IMR-90 (cell line): ENCODE measurements at places on chromosomes 16 and 17. TPM values are rescaled to one million over a fixed set of nuclear protein-coding genes. Genes with fewer than 3 reads are reported as not detected.

Gene SMG1
- 53.8 and 55.8 TPM in 2 replicates for total RNA-seq

DNA sequence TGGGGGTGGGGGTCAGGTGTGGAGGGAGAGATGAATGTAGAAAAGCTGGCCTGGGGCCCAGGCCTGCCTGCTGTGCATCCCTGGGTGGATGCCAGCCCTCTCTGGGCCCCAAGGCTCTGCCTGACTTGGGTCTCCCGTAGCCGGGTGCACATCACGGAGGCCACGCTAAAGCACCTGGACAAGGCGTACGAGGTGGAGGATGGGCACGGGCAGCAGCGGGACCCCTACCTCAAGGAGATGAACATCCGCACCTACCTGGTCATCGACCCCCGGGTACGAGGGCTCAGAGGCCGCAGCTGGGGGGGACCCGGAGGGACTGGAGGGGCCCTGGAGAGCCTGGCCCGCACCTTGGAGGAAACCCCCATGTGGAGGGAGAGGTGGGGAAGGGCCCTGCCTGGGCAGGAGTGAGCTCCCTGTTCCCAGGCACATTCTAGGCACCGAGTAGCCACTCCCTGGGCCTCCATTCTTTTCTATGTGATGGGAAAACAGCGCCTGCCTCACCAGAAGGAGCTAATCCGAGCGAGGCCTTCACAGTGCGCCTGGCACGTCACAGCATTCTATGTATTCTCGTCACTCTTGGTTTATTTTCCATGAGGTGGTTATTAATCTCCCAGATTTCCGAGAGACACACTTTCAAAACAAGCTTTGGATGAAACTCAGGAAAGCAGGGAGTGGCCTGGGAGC is 34.7 kb downstream of the ADCY7 start:
- DNase-seq: peak; percentile 87

DNA sequence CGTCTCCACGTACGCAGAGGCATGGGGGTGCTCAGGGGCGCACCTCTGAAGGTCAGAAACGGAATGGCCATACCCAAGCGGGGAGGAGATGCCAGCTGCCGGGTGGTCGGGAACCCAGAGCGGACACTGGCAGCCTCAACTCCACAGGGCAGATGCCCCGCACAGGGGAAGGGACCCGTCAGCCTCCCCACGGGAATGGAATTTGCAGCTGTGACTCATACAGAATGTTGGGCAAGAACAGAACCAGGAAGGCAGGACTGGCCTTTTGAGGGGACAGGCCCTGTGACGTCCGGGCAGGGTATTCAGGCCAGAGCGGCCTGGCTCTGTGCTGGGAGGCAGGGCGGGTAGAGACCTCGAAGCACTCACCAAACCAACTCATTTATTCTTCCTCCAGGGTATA is 7.5 kb downstream of the TK1 start:
- DNase-seq: peak; percentile 74

Gene CDH16
- total RNA-seq: not detected in 2 replicates

Gene HOXB8
- total RNA-seq: 0.54 and 0.56 TPM in 2 replicates

GRCh38 chr16:64211331-64211730 is 910.5 kb downstream of the CDH11 start:
- DNase-seq: no peak

Gene TMEM100
- total RNA-seq: 0.28 and 0.36 TPM in 2 replicates

Gene KRTAP2-3
- total RNA-seq: 1.4 TPM in 2 replicates

Gene TCAP
- under 0.01 TPM in 2 replicates for total RNA-seq

Gene TOX3
- total RNA-seq: not detected in 2 replicates

Gene ZC3H18
- total RNA-seq: 3.4 and 4.2 TPM in 2 replicates

DNA sequence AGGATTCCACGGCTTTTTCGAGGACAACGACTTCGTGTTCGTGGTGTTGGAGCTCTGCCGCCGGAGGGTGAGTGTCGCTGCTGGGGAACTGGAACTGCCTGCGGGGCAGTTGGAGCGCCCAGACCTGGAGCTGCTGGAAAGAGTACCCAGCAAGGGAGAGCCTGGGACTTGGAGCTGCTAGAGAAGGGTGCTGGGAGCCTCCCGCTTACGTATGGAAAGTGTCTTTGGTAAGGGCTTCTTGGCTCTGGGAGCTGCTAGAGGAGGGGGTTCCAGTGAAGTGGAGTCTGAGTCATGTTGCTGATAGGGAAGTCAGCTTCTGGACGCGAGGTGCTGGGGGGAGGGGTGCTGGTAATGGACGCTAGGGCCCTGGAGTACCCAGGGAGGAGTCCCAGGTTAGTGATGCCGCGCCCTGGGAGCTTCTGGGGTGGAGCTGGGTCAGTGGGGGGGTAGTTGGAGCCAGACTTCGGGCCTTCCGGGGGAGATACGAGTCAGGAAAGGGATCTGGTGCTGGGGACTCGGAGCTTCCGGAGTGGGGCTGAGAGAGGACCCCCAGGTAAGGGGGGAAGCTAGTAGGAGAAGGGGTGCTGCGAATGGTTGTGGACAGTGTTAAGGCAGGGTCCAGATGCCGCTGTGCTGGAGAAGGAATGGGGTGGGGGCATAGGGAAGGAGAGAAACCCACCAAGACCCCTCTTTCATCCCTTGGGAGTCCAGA is 741 bp downstream of the PLK1 start:
- DNase-seq: peak; percentile 57

GRCh38 chr17:4893721-4894560 is 5.4 kb upstream of the C17orf107 start:
- DNase-seq: no peak

- DNase-seq: no peak
Observed at GRCh38 chr16:50573947-50574744, 25.9 kb downstream of the NKD1 start.

Gene GUCY2D
- total RNA-seq: not detected in 2 replicates

DNA sequence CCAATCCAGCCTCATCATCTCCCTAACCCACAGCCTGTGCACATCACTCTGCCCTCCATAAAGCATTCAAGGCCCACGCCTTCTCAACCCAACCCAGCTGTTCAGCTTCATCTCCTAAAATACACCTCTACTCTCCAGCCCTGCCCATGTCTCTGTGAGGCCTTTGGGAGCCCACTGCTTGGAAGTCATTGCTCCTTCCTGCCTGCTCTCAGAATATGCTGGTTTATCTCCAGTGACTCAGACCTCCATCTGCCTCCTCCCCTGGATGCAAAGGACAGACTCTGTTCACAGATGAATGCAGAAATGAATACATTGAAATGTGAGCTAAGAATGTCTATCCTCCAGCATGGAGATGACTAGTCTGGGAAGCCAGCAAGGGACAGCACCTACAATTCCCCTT is 19.0 kb downstream of the KCNG4 start:
- DNase-seq: peak; percentile 72

Gene SLC2A4
- under 0.01 TPM in 1 of 2 replicates, not detected in the other for total RNA-seq

- DNase-seq: no peak
Observed at GRCh38 chr17:72870367-72870985, 222.0 kb downstream of the SLC39A11 start.

Gene CBFA2T3
- not detected in 2 replicates for total RNA-seq

DNA sequence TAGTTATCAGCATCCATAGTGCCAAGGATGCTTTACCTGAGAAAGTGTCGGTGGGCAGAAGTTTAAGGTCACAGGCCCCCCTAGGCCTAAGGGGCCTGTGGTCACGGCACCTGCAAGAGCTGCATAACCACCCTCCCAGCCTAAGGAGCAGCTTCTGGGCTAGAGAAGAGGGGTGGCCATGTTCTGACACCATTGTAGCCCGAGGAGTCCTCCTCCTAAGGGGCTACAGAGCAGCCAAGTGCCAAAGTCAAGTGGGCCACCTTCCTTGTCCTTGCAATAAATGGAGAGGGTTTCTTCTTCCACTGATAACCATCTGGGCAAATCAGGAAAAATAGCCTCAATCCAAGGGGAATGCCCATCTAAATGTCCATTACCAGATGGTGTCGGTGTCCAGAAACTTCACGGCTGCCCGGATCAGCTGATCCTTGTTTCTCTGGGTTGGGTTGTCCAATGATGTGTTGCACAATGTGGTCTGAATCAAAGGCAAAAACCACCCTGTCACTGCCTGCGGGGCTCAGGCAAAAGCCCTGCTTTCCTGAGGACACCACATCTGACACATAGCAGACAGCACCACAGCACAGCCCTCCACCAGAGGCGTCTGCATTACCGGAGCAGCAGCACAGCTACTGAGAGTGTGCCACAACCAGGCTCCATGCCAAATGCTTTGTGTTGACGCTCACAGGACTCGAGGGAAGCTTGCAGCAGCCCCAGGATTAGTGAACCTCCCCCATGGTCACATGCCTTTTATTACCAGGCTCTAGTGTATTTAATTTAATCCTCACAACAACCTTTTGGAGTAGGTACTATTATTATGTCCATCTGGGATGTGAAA is 12.8 kb downstream of the ATPAF2 start:
- peak; percentile 81 for DNase-seq

DNA sequence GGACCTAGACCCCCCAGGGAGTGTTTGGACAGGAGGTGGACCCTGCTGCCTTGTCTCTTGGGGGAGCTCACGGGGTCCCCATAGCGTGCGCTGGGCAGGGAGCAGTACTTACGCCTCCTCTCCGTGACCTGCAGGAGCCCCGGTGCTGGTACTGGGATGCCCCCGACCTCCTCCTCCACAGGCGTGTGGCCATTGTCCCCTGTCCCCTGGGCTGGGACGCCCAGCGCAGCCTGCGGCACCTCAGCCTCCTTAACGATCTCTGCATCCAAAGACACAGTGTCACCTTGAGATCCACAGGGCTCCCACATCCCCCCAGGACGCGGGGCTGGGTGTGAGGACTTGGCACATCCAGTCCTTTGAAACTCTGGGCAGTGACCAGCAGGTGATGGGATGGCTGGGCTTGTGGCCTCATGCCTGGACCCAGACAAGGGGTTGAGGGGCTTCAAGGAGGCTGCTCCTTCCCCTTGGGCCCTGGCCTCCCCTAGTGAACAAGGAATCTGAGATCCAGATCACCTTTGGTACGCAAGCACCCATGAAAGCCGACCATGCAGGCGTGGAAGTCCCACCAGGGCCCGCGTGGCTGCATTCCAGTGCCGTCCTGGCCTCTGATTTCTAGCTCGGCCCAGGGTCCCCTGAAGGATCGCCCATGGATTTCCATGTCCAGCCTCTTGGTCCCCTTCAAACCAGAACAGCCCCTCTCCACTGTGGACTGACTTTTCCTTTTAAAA is 9.9 kb downstream of the DBNDD1 start:
- DNase-seq: no peak

- DNase-seq: no peak
Observed at GRCh38 chr17:45031231-45032173, 19.9 kb downstream of the DCAKD start.

- no peak for DNase-seq
Observed at GRCh38 chr17:80793421-80793820, 198.2 kb upstream of the CHMP6 start.

Gene LGALS9C
- not detected in 2 replicates for total RNA-seq

- DNase-seq: no peak
Observed at GRCh38 chr16:69490707-69491324, 66.4 kb downstream of the CYB5B start.

- no peak for DNase-seq
Observed at GRCh38 chr16:49618955-49619354, 237.0 kb downstream of the ZNF423 start.

- no peak for DNase-seq
Observed at GRCh38 chr17:34761646-34762045, 182.3 kb downstream of the TMEM132E start.

Gene MNT
- 1.4 and 1.9 TPM in 2 replicates for total RNA-seq

DNA sequence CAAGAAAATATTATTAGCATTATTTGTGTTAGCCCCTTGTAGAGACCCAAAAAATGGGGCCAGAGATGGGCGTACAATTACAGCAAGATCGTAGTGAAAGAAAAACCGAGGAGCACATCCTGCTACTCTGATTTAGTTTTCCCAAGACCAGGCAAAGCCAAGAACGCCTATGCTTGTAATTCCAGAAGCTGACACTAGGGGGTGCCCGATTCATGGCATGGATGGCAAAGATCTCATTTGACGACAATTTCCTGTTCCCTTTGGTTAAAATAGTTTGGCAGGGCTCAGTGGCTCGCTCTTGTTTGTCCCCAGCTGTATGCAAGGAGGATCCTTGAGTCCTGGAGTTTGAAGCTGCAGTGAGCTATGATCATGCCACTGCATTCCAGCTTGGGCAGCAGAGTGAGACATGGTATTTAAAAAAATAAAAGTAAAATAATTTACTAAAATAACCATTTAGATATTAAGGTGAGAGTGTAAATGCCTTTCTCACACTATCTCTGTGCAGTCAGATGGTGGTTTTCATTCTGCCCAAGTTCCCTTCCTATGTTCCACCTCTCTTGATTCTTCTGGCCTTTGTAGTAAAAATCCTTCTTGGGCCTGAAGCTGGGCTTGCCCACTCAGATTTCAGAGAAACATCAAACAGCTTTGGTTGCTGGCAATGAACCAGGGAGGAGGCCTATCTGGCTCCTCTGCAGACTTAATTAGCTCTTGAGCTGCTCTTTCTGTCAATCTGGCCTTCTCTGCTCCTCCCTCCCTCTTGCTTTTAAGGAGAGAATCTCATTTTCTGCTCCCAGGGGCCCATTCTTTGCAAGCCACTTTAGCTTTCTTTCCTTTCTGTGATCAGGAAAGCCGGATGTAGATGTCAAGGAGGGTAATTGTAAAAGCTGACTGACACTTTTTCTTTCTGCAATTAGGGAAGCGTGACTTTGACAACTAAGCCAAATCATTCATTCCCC is 31.2 kb downstream of the TMEM238L start:
- DNase-seq: peak; percentile 15

- no peak for DNase-seq
Observed at GRCh38 chr16:64629622-64630021, 492.2 kb downstream of the CDH11 start.

- peak; percentile 45 for DNase-seq
Observed at GRCh38 chr17:59427425-59427921, 96.0 kb downstream of the YPEL2 start.

DNA sequence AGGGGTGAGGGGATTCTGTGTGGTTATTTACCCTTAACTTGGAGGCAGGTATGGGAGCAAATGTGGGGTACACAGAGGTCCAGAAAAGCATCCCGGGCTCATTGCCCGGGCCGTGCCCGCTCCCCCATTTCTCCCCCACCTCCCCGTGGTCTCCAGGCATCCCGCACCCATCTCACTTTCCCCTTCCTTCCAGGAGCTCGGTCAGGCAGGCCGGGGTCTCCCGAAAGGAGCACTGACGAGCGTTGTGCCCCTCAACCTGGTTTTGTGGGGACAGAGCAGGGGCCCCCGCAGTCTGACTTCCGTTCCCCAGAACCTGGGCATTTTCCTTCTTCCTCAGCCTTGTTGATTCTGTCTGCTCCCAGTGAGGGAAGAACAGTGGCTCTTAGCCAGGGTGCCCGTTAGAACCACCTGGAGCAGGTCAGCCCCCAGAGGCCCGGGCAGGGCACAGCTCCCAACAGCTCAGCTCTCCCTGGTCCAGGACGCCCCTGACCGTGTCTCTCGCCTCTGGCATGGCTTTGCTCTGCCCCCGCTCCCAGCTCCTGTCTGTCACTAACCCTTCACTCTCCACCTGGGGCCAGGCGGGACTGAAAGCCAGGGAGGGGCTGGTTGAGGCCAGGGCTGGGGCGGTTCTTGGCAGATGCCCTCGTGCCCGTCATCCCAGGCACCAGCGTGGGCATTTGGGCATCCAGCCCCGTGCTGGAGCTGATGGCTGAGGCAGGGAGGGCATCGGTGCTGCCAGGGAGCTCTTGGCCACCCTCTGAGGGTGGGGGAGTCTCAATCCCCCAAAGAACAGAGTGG is 12.5 kb upstream of the NUDT16L1 start:
- no peak for DNase-seq

- peak; percentile 23 for DNase-seq
Observed at GRCh38 chr16:17780181-17780580, 309.4 kb upstream of the XYLT1 start.
